ENCODE measurements at places on chromosomes 6 and 20.
A peak's percentile ranks its signal among the peaks of the same experiment; 100 is the strongest.

- no peak for DNase-seq
These were observed 257.3 kb downstream of the ATXN1 start for GRCh38 chr6:16503970-16504415.

- DNase-seq: no peak
These were observed 11.3 kb downstream of the SSR1 start for GRCh38 chr6:7301702-7302101.

GRCh38 chr6:118485601-118486550 is 62.2 kb upstream of the PLN start:
- no peak for DNase-seq

- DNase-seq: no peak
These were observed 112.7 kb downstream of the CLIC5 start for GRCh38 chr6:45902984-45903383.

DNA sequence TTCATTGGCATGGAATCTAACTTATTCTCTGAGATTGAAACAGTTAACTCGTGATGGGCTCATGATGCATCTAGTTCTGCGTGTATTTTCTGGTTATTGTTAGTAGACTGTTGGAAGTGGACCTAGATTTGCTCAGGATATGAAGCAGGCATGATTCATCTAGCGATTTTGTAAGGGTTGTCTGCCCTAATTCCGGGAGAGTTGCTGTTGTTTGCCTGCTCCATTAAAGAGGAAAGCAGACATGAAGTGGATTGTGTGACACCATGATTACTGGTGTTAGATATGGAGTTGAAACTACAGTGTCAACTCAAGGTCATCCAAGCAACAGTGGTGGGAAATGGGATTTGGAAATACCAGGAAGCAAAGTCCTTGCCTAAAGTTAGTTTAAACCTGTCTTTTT is 41.0 kb downstream of the SOX4 start:
- no peak for DNase-seq

DNA sequence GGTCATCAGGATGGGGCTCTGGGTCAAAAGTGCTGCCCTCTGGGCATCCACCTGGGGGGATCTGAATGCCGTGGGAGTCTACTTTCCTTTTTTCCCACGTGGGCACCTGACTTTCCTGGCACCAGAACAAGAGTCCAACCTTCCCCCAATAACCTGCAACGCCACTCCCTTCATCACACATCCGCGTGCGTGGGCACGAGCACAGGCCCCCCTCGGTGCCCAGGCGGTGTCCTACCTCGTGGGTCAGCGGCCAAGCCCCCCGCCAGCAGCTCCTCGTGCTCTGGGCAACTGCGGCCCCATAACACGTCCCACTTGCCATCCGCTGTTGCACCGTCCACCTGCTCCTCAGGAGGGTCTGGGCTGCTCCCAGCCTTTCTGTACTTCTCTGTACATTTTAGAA is 87.0 kb downstream of the YTHDF1 start:
- no peak for DNase-seq

GRCh38 chr20:6469695-6470094 is 297.8 kb upstream of the BMP2 start:
- DNase-seq: no peak

DNA sequence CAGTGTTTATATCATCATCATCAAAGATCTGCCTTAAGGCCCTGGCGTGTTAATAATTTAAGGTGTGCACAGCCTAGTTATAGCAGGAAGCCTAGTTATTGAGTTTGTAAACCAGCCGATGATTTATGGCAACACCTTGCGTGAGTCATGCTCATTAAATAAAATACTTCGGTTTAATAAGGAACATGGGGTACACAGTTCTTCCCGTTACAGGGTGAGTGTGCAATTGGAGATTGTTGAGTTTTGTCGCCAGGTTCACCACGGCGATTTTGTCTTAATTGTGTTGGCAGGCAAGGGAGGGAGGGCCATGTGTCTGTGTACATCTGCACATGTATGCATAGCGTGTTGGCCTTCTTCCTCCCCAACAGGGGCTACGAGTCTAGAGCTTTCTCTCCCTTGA is 104.0 kb downstream of the TFAP2A start:
- DNase-seq: no peak

DNA sequence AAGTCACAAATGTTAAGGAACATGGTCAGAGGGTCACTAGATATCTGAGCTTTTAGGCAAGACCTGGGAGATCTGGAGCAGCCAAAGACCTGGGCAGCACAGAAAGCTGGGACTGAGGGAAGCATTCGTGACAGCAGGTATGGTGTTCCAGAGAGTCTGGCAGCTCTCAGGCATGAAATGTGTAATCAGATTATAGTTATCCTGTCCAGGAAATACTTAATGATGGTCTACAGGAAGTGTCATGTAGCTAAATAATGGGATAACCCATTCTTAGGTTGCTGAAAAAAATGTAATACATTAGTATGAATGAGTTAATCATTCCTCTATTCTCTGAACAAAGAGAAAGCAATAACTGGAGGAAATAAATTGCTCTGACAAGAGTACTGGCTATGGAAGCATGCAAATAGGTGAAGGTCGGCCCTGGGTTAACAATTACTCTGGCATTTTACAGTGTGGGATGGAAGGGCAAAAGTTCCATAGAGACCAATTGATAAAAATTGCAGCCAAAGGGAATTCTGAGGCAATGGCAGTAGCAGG is 740.5 kb downstream of the CBLN4 start:
- DNase-seq: no peak

- DNase-seq: no peak
These were observed 1038.4 kb downstream of the EPHA7 start for GRCh38 chr6:92380803-92381601.

GRCh38 chr20:39829256-39829655 is 859.8 kb downstream of the MAFB start:
- no peak for DNase-seq

GRCh38 chr6:149608381-149608982 is 40.0 kb downstream of the KATNA1 start:
- DNase-seq: no peak

- DNase-seq: no peak
These were observed 154.0 kb downstream of the PRL start for GRCh38 chr6:22142856-22143255.

GRCh38 chr6:80338201-80338836 is 231.8 kb downstream of the BCKDHB start:
- DNase-seq: peak; percentile 38

DNA sequence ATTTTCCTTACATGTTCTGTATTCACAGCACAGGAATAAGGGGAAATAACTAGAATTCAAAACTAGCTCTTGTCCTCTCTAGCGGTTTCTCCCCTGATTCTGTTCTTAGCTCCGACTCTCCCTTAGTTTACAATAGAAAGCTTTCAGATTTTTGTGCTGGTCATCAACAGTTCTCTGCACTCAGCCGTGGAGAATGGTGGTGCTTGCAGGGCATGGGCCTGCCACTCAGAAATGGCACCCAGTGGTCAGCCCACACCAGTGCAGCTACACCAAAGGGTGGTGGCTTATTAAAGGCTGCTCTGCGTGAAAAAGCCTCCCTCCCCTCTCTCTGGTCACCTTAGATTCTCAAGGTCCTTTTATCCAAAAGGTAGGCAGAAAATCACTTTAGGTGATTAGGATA is 123.5 kb downstream of the SASH1 start:
- DNase-seq: no peak

All from T follicular helper cell (primary cell).